DMS79 treated with DMSO at 0.1 percent for 48 hours (cell line): ENCODE measurements at places on chromosomes 12 and 14.

- no peak for DNase-seq
Measured at GRCh38 chr14:39956372-39956771, 524.1 kb upstream of the FBXO33 start.

- DNase-seq: no peak
Measured at GRCh38 chr14:77265561-77266335, 5.3 kb downstream of the NGB start.

DNA sequence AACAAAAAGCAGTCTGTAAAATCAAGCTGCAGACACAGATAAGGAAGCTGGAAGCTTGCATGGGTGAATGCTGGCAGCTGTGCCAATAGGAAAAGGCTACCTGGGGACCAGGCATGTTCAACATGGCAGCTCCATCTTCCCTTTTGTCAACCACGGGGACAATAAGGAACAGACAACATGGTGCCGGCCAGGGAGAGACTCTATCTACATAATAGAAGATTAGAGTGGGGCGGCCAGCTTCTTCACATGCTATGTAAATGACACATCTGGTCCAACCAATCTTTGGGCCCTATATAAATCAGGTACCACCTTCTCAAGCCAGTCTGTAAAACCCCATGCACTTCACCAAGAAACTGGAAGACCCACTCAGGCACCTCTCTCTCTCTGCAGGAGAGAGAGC is 157.6 kb downstream of the SUDS3 start:
- no peak for DNase-seq

GRCh38 chr14:54211551-54212308 is 185.1 kb upstream of the CDKN3 start:
- DNase-seq: no peak

- DNase-seq: peak; percentile 81
Measured at GRCh38 chr12:52175371-52176350, 16.2 kb downstream of the KRT80 start.

GRCh38 chr12:124605883-124606774 is 38.7 kb upstream of the NCOR2 start:
- DNase-seq: no peak

DNA sequence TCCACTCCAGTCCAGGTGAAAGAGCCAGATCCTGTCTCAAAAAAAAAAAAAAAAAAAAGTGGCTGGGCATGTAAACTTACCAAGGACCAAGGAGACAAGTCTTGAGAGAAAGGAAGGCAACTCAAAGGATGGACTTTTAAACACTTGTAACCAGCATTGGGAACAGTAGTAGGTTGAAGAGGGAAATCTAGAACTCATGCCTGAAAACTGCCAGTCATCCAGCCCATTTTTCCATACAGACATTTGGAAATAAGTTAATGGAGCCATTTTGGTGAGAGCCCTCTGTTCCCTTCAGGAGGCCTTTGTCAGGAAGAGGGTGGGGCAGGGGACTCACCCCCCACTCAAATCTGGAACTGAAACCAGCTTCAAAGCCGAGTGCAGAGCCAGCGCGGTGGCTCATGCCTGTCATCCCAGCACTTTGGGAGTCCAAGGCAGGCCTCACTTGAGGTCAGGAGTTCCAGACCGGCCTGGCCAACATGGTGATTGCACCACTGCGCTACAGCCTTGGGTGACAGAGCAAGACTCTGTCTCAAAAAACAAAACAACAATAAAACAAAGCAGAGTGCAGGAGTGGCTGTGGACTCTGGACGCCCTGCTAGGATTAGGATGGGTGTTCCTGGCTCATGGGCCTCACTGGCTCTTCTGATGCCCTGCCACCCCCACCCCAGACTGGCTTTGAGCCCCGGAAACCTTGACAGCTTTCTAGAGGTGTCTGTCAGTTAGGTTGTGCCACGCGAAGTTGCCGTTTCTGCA is 1.6 kb upstream of the MLXIP start:
- DNase-seq: no peak

DNA sequence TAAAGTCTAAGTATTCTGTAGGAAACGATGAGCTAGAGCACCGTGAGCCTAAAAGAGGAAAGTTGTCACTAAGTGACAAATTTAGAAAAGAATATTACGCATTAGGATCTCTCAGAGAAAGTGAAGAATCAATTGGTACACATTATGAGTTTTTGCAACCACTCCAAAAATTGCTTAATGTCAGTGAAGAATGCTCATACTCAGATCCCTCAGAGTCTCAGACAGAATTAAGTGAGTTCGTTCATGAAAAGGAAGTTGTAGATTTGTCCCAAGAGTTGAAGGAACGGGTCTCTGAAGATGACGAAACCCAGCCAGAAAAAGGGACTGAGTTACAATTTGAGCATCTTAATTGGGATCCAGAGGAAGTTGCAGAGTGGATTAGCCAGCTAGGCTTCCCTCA is 1.5 kb downstream of the SAMD15 start:
- no peak for DNase-seq

GRCh38 chr12:5172886-5173285 is 129.2 kb downstream of the KCNA5 start:
- peak; percentile 1 for DNase-seq

GRCh38 chr14:97873291-97873690 is 1076.1 kb downstream of the VRK1 start:
- no peak for DNase-seq

- no peak for DNase-seq
Measured at GRCh38 chr12:29713729-29714128, 70.0 kb downstream of the TMTC1 start.

DNA sequence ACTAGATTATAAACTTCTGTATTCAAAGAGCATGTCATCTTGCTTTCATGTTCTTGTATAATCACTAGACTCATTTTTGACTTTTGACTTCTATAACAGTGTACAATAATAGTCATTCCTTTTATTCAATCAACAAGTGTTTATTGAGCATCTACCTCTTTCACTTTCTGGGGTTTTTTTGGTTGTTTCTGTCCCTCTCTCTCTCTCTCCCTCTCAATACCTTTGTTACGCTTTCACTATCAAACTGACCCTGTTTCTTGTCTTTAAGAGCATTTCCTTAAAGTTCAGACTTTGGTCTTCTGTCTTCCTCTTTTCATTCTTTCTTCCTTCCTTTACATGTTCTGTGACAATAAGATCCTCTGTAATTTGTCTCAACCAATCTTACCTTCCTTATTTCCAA is 49.5 kb downstream of the GPR137C start:
- no peak for DNase-seq

- DNase-seq: no peak
Measured at GRCh38 chr12:107783406-107784376, 9.2 kb downstream of the ASCL4 start.

GRCh38 chr12:81759190-81760051 is at the start of gene PPFIA2:
TSS of gene PPFIA2 (minus strand) at chr12:81759350.
- DNase-seq: peak; percentile 15

DNA sequence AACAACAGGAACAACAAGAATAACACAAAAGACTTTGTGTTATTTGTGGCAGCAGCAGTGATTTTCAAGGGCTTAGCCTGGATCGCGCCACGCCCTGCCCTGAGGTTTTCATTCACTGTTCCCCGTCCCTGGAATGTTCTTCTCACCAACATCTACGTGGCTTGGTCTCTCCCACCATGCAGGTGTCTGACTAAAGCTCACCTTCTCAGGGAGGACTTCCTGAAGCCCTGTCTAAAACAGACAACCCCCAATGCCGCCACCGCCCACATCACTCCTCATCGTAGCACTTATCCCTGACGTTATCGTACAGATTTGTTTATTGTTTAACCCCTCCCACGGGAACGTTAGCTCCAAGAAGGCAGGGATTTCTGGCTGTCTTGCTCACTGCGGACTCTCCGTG is 40.4 kb downstream of the P2RX4 start:
- no peak for DNase-seq

- DNase-seq: no peak
Measured at GRCh38 chr12:128581321-128581761, 242.4 kb downstream of the SLC15A4 start.

DNA sequence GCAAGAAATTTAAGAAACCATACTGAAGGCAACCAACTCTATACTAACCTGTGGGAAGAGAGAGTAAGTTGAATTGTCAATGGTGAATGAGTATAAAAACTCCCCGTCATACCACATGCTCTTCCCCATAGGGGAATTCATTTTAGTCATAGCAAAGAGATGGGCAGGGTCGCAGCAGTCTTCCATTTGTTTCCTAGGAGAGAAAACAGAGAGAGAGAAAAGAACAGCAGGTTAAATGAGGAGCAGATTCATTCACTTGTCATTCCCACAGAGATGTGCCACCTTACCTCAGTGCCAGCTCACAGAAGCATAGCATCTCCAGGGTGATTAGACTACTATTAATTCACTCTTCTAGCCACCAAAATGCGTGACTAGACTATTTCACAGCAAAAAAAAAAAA is 47.4 kb downstream of the ST8SIA1 start:
- DNase-seq: no peak

DNA sequence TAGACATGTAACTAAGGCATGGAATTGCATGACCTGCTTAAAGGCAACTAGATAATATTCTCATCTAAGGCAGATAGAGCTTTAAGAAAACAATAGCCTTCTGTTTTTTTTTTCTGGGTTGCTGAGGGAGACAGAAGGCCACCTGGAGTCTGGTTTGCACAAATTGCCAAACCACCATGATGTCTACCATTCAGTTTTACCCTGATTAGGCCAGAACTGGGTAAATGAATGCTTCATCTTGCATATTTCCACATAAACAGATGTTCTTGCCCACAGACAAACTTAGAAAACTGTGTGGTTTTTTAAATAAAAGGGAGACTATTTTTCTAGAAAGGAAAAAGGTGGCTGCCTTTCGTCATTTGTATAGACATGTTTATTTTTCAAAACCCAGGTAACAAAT is 278.7 kb upstream of the PRICKLE1 start:
- DNase-seq: no peak

GRCh38 chr12:96047229-96048211 is 12.1 kb upstream of the LTA4H start:
- peak; percentile 95 for DNase-seq

DNA sequence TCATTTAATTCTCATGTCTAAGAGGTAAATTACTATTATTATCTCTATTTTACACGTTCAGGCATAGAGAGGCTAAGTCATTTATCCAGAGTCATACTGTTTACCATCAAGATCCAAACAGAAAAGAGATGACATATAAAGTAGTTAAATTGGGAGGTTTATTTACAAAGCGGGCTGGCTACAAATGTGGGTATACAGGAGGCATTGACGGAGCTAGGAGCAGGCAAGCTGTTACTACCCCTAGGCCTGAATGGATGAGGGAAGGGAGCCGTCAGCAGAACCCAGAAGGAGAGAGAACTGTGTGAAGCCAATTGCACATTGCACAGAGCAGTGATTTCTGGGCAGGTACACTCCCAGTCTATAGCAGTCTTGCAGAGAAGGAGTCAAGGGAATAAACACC is 39.8 kb downstream of the DACT1 start:
- no peak for DNase-seq

GRCh38 chr14:74912801-74913200 is 10.3 kb downstream of the RPS6KL1 start:
- no peak for DNase-seq

GRCh38 chr12:93387780-93388179 is 10.1 kb downstream of the NUDT4 start:
- DNase-seq: no peak

DNA sequence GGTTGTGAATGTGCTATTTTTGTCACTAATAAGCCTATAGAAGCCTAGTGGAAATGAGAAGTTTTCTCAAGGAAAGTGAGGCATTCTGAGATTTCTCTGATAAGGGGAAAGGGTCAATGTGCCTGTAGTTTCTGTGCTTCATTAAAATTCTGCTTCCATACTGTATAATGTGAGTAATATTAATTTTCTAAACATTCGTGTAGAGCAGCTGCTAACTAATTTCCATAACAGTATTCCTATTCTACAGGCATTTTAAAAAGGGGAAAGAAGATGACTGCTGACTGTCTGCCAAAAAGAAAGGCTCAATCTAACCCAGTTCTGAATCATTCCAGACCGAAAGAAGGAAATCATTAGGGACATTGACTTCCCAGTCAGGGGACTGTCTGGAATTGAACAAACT is 293.3 kb upstream of the TMPO start:
- DNase-seq: no peak

GRCh38 chr12:130831246-130831645 is 7.8 kb downstream of the STX2 start:
- no peak for DNase-seq

GRCh38 chr12:24025153-24025798 is 75.8 kb upstream of the SOX5 start:
- DNase-seq: no peak

DNA sequence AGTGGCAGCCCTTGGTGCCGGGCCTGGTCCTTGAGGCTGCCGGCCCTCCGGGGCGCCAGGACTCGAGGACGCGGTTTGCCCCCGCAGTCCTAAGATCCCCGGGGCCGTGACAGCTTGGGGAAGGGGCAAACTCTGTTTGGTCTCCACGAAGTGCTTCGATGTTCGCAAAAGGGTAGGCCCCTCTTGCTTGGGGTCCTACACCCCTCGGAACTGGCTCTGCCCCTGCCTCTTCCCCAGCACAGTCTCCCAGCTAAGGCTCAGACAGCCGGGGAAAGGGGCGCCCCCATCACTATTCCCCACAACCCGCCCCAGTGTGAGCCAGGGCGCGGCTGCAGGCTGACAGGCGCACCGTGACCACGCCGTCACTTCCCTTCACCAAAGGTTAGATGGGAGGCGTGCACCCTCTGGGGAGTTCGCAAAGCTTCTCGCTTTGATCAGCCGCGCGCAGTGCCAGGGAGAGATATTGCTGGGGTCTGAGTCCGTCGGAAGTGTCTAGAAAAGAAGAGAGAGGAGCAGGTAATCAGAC is 7.2 kb upstream of the OTX2 start:
- DNase-seq: no peak

GRCh38 chr12:107929436-107929835 is 154.9 kb downstream of the ASCL4 start:
- no peak for DNase-seq

DNA sequence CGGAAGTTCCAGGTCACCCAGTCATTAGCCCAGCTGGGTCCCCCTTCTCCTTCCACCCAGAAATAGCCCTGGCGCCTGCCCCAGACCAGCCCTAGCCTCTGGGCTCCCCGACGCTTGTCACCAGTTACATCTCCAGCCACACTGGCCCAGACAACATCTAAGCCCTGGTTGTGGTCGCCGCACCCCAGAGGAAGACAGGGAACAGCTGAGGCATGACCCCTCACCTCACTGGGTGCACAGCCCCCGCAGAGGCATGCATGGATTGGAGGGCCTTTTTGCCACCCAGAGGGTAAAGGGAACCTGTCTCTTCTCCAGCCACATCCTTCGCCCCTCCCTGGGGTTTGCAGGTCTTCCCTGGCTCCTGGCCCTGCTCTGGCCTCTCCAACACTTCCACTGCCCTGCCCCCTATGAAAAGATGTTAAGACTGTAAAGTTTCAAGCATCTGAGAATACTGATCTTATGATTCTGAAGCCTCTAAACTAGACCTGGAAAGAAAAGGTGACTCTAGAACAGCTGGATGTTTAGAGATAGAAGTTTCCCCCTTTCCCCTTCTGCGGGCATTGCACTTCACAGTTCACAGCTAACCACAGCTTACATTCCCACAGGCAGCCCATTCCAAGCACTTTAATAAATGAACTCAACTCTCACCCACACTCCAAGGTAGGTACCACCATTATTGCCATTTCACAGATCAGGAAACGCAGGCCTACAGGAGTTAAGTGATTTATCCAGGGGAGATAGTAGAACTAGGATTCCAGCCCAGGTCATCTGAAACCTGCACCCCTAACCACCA is 14.7 kb downstream of the TMEM119 start:
- no peak for DNase-seq

GRCh38 chr12:82593901-82594396 is 92.8 kb upstream of the TMTC2 start:
- DNase-seq: no peak
